ENCODE measurements at places on chromosomes 7 and 10.
A peak's percentile ranks its signal among the peaks of the same experiment; 100 is the strongest.

DNA sequence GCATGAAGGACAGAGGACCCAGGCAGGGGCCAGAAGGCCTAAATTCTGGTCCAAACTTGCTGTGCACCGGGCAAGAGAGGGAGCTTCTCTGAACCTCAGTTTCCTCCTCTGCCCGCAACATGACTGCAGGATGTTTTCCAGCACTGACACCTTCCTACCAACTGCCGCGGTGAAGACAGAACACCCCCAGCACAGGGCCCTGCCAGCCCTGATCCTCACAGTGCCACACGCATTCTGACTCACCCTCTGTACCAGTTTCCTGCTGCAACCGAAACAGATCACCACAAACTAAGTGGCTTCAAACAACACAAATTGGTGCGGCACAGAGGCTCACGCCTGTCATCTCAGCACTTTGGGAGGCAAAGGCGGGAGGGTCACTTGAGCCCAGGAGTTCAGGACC, 18.1 kb downstream of the MAD1L1 start:
- H3K36me3 ChIP-seq: peaks cover 19% of the 10 kb centered on the region
- no peaks in the 10 kb centered on the region for H3K4me1 ChIP-seq
- no peaks in the 10 kb centered on the region for H3K27me3 ChIP-seq
- no peak overlapping the region for H3K4me3 ChIP-seq
- no peak overlapping the region for H3K27ac ChIP-seq
- no peak for DNase-seq

- H3K36me3 ChIP-seq: no peaks in the 10 kb centered on the region
- H3K4me1 ChIP-seq: peaks cover 8% of the 10 kb centered on the region
- H3K4me3 ChIP-seq: no peak overlapping the region
- H3K27me3 ChIP-seq: peaks cover 95% of the 10 kb centered on the region
These were observed 1.8 kb upstream of the HOXA10 start for GRCh38 chr7:27175626-27176523.

GRCh38 chr10:52865213-52865612, 92.6 kb upstream of the MBL2 start:
- peak overlapping the region; percentile 76 for H3K27ac ChIP-seq
- no peak for DNase-seq
- H3K27me3 ChIP-seq: no peaks in the 10 kb centered on the region
- H3K4me3 ChIP-seq: no peak overlapping the region
- no peaks in the 10 kb centered on the region for H3K36me3 ChIP-seq

- H3K36me3 ChIP-seq: no peaks in the 10 kb centered on the region
- H3K4me1 ChIP-seq: no peaks in the 10 kb centered on the region
- no peak overlapping the region for H3K27ac ChIP-seq
These were observed 288.5 kb downstream of the TCERG1L start for GRCh38 chr10:131022981-131023380.

- H3K36me3 ChIP-seq: no peaks in the 10 kb centered on the region
- H3K4me1 ChIP-seq: no peaks in the 10 kb centered on the region
- H3K27me3 ChIP-seq: no peaks in the 10 kb centered on the region
- H3K27ac ChIP-seq: no peak overlapping the region
- H3K4me3 ChIP-seq: no peak overlapping the region
These were observed 187.4 kb upstream of the MGMT start for GRCh38 chr10:129279446-129280154.

DNA sequence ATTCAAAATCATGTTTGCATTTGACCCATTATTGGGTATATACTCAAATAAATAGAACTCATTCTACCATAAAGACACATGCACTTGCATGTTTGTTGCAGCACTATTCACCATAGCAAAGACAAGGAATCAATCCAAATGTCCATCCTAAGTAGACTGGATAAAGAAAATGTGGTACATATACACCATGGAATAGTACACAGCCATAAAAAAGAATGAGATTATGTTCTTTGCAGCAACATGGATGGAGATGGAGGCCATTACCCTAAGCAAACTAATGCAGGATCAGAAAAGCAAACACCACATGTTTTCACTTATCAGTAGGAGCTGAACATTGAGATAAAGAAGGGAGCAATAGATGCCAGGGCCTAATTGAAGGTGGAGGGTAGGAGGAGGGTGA, 12.0 kb upstream of the HHEX start:
- H3K27ac ChIP-seq: no peak overlapping the region
- no peaks in the 10 kb centered on the region for H3K4me1 ChIP-seq
- no peaks in the 10 kb centered on the region for H3K36me3 ChIP-seq
- DNase-seq: no peak
- H3K4me3 ChIP-seq: no peak overlapping the region

- H3K27ac ChIP-seq: no peak overlapping the region
- peak; percentile 18 for DNase-seq
- no peak overlapping the region for H3K4me3 ChIP-seq
- H3K4me1 ChIP-seq: no peaks in the 10 kb centered on the region
- H3K36me3 ChIP-seq: no peaks in the 10 kb centered on the region
These were observed 423.8 kb downstream of the GFRA1 start for GRCh38 chr10:115849197-115849596.

DNA sequence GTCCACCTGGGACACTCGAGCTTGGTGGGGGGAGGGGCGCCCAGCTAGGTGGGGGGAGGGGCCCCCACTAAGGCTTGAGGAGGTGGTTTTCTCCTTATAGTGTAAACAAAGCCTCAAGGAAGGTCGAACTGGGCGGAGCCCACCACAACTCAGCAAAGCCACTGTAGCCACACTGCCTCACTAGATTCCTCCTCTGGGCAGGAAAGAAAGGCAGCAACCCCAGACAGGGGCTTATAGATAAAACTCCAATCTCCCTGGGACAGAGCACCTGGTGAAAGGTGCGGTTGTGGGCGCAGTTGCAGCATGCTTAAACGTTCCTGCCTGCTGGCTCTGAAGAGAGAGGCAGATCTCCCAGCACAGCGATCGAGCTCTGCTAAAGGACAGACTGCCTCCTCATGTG, 133.1 kb downstream of the SNX13 start:
- no peak overlapping the region for H3K27ac ChIP-seq
- H3K27me3 ChIP-seq: no peaks in the 10 kb centered on the region
- no peak for DNase-seq
- H3K4me3 ChIP-seq: no peak overlapping the region
- no peaks in the 10 kb centered on the region for H3K36me3 ChIP-seq

DNA sequence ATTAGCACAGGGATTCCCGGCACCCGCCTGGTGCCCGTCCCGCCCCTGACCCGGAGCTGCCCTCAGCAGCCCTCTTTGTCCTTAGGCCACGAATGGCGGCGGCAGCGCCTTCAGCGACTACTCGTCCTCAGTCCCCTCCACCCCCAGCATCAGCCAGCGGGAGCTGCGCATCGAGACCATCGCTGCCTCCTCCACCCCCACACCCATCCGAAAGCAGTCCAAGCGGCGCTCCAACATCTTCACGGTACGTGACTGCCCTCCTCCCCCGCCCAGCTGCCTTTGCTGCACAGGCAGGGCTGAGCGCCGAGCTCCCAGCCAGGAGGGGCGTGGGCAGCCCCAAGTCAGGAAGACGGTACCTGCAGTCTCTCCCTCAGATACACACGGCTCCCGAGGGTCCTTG, 33.6 kb downstream of the AGAP3 start:
- H3K4me1 ChIP-seq: peaks cover 14% of the 10 kb centered on the region
- peaks cover 7% of the 10 kb centered on the region for H3K36me3 ChIP-seq
- H3K27ac ChIP-seq: no peak overlapping the region
- no peaks in the 10 kb centered on the region for H3K27me3 ChIP-seq
- no peak for DNase-seq

GRCh38 chr10:112843623-112844022, 106.4 kb upstream of the TCF7L2 start:
- no peak for DNase-seq
- no peak overlapping the region for H3K4me3 ChIP-seq
- no peaks in the 10 kb centered on the region for H3K27me3 ChIP-seq
- H3K36me3 ChIP-seq: no peaks in the 10 kb centered on the region
- no peak overlapping the region for H3K27ac ChIP-seq

DNA sequence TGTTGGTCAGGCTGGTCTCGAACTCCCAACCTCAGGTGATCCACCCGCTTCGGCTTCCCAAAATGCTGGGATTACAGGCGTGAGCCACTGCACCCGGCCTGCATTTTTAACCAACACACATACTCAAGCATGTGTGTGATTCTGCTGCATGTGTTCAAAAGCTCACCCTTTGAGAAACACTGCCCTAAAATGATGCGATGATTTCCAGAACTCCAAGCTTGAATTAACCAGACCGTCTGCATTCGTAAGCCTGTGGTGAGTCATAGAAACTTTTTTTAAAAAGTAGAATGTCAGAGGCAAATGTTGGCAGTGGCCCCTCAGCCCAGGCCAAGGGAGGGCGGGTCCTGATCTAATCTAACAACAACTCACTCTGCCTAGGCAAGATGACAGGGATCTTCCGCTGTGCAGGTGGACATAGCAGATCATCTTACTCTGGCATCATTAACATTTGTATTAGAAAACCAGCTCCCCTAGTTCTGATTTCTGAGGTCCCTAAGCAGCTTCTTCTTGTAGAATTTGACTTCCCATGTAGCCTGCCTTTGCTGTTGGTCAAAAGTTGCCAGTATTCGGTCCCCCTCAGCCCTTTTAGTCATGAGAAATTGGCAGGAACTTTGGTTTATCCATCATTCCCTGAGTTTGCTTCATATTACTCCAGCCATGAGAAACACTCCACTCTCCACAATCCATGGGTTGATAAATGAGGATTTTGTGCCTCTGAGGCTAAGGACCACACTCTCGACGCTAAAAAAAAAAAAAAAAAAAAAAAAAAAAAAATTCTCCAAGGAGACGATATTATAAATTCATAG, 190.4 kb downstream of the SKIDA1 start:
- no peak overlapping the region for H3K4me3 ChIP-seq
- peak; percentile 92 for DNase-seq
- peaks cover 16% of the 10 kb centered on the region for H3K4me1 ChIP-seq
- peak overlapping the region; percentile 67 for H3K27ac ChIP-seq
- H3K27me3 ChIP-seq: no peaks in the 10 kb centered on the region

GRCh38 chr7:137715121-137715520, 131.7 kb downstream of the DGKI start:
- no peaks in the 10 kb centered on the region for H3K36me3 ChIP-seq
- no peak overlapping the region for H3K4me3 ChIP-seq
- H3K4me1 ChIP-seq: peaks cover 21% of the 10 kb centered on the region
- no peak overlapping the region for H3K27ac ChIP-seq
- DNase-seq: no peak

DNA sequence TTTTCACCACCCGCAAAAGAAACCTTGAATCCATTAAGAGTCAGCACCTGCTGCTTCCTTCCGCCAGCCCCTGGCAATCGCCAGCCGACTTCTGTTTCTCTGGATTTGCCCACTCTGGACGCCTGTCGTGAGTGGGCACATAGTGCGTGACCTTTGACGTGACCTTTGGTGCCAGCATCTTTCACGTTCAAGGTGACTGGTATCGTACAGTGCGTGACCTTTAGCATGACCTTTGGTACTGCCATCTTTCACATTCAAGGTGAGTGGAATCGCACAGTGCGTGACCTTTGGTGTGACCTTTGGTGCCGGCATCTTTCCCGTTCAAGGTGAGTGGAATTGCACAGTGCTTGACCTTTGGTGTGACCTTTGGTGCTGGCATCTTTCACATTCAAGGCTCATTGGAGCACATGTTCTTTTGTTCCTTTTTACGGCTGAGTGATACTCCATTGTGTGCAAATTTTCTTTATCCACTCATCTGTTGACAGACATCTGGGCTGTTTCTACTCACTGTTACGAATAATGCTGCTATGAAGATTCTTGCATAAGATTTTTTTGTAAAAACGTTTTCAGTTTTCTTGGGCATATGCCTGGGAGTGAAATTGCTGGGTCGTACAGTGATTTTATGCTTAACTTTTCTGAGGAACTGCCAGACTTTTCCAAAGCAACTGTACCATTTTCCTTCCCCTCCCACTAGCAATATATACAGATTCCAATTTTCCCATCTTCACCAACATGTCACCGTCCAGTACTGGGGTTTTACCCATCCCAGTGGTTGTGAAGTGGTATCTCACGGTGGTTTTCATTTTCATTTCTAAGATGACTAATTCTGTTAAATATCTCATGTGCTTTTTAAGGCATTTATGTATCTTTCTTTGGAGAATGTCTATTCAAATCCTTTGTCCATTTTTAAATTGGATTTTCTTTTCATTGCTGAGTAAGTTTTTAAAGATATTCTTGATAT, 145.3 kb downstream of the DIP2C start:
- DNase-seq: no peak
- H3K4me3 ChIP-seq: no peak overlapping the region
- no peaks in the 10 kb centered on the region for H3K36me3 ChIP-seq
- H3K27me3 ChIP-seq: no peaks in the 10 kb centered on the region

Measured in astrocyte (in vitro differentiated cells and primary cell).